Foreskin keratinocyte (primary cell): ENCODE measurements at places on chromosomes 4 and X.

- DNase-seq, result no peak
These were observed 51.2 kb upstream of the KLF3 start for GRCh38 chr4:38612646-38613414.

DNA sequence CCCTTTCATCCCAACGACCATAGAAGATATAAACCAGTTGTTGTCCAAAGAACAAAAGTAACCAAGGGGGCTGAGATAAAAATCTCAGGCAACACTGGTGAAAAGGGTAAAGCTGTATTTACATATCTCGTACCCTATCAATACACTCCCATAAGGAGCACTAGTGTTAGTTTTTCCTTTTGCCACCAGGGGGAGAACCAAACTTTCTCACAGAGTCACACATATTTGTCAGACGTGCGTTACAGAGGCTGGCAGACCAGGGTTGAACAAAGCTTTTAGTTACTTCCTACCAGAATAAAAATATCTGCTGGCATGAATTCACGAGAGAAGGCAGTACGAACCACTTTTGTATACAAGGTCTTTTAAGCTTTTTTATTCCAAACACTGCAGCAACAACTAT is 88.3 kb downstream of the AMELX start:
- DNase-seq, result peak; percentile 28

GRCh38 chr4:184958127-184958922 is 60.0 kb upstream of the HELT start:
- DNase-seq, result no peak

GRCh38 chrX:31320740-31321139 is 248.9 kb upstream of the FTHL17 start:
- DNase-seq, result no peak

DNA sequence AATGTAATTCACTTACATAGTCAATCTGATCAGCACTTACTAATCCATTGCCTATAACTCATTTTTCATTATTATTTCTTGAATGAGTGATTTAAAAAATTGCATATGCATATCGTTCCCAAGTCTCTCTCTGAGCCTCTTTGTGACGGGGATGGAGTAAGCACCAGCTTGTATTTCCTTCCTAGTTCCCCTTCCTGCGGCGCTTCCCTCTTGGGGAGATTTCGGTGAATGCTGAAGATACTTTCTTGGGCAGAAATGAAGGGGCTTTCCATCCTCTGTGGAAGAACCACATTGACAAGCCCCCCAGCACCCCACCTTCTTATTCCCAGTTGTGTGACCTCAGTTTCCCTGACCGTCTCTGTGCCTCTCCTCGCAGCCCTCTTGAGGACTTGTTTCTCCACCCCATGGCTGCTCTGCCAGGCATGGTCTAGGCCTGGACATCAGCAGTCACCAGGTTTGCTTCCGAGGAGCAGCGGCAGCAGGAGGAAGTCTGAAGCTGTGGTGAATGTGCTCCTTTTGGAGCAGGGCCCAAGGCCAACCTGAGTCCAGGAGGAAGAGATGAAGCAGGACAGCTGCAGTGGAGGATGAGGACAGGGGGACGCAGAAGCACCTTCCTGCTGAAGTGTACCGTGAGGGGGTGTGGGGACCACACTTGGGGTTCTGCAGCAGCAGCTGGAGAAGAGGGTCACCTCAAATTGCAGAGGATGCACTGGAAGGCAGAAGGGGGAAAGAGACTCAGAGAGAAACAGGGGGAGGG is 124.9 kb downstream of the IRF2 start:
- no peak for DNase-seq

GRCh38 chr4:48904541-48905142 is 1.9 kb downstream of the OCIAD2 start:
- no peak for DNase-seq

- no peak for DNase-seq
These were observed 37.3 kb upstream of the GUCY1A1 start for GRCh38 chr4:155629183-155629825.

DNA sequence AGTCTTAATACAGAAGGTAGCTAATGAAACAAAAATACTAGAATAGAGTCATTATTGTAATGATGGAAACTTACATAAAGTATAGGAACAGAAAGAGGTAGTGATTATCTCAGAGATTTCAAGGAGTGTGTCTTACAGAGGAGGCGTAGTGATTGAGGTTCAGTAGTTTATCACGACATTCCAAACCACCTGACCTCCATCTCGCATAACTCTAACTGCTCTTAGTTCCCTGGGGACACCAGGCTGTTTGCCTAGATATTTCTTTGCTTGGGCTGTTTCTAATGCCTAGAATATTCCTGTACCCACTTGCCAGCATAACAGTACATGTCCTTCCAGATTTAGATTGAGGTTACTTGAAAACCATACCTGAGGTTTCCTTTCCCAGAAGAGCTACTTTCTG is 29.1 kb downstream of the STAG2 start:
- DNase-seq, result no peak

- peak; percentile 77 for DNase-seq
These were observed 20.2 kb upstream of the TMEM184C start for GRCh38 chr4:147596981-147597380.

- no peak for DNase-seq
These were observed 1.1 kb downstream of the PHOX2B start for GRCh38 chr4:41747230-41748055.

DNA sequence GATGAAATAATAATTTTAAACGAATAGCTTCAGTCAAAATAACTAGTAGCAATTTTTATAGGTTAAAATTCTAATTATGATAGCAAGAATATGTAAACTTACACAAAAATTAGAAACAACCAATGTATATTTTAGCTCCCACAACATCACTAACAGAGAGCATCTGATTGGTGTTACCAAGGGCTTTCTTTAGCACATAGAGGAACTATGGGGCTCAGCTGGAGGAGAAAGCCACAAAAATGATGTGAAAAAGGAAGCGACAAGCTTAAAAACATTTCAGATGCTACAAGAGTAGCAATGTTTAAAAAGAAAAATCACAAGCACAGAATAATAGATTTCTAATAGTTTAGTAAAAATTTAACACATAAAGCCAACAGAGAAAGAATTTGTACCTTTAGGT is 56.3 kb downstream of the ATP8A1 start:
- no peak for DNase-seq

GRCh38 chrX:78074088-78074487 is 30.0 kb upstream of the PGK1 start:
- DNase-seq, result no peak

DNA sequence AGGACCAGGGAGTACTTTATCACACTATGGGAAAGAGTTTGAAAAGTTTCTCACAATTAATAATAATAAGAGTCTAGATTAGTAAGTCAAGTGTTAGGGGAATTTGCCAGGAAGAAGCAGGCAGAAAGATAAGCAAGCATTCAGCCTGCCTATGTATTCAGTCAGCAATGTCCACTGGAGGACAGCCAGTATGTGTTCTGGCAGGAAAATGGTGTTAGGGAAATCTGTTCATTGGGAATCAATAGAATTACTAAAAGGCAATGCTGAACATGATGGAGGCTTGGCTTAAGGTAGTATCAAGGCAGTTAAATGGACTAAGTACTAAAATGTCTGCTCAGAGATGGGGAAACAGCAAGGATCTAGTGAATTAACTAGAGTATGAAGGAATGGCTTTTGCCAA is 221.2 kb downstream of the PPP4R3C start:
- no peak for DNase-seq

GRCh38 chr4:102404431-102404969 is 59.2 kb upstream of the SLC39A8 start:
- no peak for DNase-seq

DNA sequence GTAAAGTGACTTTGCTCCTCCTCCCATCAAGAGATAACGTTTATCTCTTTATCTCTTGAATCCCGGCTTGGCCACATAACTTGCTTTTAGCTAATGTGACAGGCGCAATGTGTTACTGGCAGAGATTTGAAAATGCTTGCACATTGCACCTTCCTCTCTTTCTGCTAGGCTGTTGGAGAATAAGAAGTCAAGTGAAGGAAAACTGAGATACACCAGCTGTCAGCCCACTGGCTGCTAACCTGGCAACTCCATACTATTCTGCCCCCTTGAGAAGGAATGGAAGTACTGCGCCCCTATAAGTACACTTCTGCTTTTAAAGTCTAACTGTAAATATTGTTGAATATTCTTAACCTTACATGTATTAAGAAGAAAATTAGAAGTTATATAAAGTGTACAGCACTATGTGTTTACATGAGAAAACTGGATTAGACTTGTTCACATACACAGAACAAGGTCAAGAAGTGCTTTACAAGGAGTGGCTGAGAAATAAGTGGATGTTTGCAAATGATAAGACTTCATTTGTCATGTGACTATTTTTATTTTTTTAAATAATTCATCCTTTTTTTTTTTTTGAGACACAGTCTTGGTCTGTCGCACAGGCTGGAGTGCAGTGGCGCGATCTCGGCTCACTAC is 424.5 kb upstream of the CTSO start:
- peak; percentile 15 for DNase-seq

GRCh38 chr4:118076958-118077766 is 42.9 kb downstream of the NDST3 start:
- peak; percentile 22 for DNase-seq

- DNase-seq, result no peak
These were observed 114.7 kb downstream of the ENPP6 start for GRCh38 chr4:184102927-184103326.

- DNase-seq, result no peak
These were observed 55.5 kb upstream of the MAGED1 start for GRCh38 chrX:51837921-51838320.

DNA sequence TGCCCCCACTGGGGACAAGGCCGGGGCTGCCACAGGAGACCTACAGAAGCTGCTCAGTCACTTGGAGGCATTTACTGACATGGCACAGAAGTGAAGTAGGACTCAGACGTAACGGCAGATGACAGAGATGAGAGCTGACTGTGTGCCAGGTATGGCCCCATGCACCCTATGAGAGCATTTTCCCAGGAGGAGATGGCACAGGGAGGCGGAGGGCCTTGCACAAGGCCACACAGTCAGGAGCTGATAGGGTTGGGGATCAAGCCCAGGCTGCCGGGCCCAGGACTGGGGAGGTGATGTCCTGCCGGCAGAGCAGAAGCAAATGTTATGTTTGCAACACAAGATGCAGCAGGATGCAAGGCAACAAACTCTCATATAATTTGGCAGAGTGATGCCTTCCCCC is 34.1 kb downstream of the NAT8L start:
- DNase-seq, result no peak

- no peak for DNase-seq
These were observed 1135.7 kb upstream of the AGA start for GRCh38 chr4:178577933-178578332.

DNA sequence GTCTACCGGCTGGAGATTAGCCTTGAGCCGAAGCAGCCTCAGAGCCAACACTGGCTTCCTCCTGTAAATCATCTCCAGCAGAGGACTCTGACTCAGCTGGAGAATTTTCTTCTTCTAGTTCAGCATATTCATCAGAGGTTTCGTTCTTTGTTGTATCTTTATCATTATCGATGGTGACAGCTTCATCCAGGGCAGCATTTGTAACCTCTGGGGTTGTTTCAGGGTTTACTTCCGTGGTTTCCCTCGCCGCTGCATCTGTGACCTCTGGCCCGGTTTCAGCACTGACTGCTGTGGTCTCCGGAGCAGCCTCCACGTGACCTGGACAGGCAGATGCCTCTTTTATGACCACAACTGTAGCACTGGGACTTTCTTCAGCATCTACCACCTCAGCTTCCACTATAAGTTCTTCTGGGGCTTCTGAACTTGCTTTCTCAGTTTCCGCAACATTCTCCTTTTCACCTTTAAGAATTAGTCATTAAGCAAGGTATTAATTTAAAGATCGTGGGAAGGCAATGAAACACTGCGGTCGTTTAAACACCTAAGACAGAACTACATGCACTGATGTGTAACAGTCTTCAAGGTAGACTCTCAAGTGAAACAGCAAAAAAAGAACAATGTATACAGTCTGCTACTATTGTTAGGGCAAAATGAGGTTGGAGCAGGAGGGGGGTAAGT is 13.3 kb downstream of the MGARP start:
- peak; percentile 59 for DNase-seq

DNA sequence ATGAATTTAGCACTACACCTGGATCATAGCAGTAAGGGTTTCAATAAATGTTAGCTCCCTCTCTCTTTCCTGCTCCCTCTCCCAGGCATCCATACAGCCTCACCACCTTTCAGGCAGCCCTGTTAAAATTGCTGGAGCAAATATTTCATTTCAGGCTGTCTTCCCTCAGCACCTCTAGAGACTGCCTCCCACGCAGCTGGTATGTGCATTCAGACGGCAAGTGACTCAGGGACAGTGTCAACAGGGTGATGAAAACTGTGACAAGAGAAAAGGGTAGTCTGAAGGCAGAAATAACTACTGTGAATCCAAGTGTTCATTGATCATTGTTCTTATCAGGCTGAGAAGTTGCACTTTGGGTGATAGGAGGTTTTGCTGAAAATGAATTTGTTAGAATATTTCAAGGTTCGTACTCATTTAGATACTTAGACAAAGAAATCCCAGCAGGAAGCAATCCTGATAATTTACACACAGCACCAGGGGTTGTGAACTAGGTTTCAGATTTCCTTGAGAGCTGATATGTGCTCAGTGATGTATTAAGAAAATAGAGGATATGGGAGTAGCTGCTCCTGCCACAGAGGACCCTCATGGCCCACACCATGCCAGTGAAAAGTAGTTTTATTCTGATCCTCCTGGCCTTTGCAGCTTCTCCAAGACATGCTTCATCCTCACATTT is 424.2 kb downstream of the FGF13 start:
- DNase-seq, result no peak

DNA sequence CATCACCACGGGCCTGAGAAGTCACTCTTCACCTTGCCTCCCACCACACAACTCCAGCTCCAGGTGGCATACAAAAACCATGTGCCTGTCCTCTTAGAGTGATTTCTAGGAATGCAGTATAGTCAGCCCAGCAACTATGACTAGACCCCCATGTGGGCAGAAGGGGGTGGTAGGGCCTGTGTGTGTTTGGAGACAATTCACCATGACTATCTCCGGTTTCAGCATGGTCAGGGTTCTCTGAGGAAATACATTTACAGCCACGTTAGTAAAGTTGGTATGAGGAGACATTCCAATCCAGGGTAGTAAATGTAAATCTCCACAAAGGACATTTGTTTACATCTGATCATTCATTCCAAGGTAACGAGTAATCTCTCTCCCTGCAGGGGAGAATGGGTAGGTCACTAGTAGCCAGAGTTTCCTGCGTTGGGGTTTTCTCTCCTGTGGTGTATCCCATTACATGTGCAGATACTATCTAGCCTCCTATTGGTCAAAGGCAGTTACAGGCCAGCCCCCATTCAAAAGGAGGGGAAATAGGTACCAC is 4.2 kb upstream of the MTMR1 start:
- DNase-seq, result peak; percentile 96

DNA sequence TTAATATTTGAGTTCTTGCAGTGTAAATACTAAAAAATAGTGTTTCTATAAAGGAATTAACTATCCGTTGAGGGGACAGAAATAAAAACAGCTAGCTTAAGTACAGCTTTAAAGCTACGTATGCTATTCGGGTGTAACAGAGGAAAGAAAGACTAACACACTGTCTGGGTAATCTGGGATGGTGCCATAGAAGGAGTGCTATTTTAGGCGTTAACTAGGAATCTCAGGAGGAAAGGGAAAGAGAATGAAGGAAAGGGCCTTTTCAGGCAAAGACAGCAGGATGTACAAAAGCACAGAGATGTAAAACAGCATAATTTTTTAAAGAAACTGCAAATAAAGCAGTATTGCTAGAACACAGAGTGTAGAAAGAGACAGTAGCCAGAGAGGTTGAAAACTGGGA is 161.8 kb downstream of the RAP1GDS1 start:
- no peak for DNase-seq
